ENCODE measurements at places on chromosomes 3 and 15.

- no peak for DNase-seq
Measured at GRCh38 chr3:2041931-2042330, 56.7 kb upstream of the CNTN4 start.

- DNase-seq, result no peak
Measured at GRCh38 chr3:16474216-16474615, 39.3 kb downstream of the RFTN1 start.

DNA sequence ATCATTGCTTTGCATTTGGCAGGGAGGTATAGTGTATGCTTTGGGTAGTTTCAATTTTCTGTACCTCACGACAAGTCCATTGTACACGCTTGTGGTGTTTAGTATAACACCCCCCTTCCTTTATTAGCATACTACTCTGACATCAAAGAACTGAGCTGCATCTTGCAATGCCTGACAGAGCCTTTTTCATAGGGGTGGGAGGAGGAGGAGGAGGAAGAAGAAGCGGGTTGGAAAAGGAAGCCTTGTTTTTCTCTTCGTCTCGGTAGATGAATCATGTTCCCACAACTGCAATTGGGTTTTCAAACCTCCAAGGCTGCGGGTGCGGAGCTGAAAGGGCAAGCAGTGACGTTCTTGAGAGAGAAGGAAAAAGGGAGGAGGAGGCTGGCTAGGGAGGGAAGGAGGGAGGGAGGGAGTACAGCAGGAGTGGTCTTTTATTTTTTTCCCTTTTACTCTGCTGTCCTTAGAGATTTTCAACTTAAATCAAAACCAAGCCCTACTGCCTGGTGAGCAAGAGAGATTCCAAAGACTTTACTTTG is 175.7 kb downstream of the KLHL25 start:
- peak; percentile 44 for DNase-seq

DNA sequence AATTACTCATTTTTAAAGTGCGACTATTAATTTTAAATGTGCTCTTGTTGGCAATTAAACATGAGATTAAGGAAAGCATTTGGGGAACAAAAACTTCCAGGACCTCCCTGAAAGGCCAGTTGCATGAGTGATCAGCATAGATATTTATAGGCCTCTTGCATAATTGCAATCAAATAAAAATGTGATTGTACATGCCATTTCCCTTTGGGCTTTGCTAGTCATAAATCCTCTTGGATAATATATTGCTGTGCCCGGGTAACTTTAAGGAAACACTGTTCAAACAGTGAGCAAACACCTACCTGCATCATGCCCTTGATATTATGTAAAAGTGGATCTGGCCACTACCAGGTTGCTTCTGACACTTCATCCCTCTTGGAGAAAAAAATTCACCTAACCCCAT is 239.1 kb downstream of the MCTP2 start:
- DNase-seq, result no peak

GRCh38 chr3:52609316-52609815 is 73.0 kb downstream of the UQCC5 start:
- DNase-seq, result no peak

- DNase-seq, result no peak
Measured at GRCh38 chr3:62187022-62187431, 186.3 kb downstream of the FEZF2 start.

DNA sequence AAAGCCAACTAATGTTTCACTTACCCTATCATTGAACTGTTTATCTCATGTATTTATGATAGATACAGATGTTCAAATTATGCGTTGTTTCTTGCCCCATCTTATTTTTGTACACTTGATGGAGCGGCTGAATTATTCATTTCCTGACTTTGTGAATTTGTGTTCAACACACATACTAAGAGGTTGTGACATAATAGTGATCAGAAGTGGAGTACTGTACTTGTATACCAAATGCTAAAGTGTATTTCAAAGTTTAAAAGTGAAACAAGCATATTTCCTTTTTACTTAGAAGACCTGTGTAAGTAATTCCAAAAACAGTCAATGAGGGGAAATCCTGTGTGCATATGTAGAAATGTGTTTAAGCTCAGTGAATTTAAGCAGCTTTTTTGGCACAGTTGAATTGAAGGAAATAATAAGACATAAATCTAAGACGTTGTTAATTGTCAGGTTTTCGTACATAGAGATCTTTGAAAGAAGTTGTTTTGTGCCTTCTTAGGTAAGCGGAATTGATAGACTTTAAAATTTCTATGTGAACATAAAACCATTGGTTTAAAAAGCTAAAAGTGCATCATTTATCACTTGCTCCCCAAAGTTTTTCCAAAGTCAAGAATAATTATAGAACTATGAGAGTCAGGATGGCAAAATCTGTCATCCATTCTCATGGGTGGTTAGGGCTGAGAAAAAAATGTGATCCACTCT is 1.9 kb downstream of the NFKBIZ start:
- no peak for DNase-seq

GRCh38 chr3:126955004-126955790 is 27.7 kb upstream of the PLXNA1 start:
- peak; percentile 64 for DNase-seq

DNA sequence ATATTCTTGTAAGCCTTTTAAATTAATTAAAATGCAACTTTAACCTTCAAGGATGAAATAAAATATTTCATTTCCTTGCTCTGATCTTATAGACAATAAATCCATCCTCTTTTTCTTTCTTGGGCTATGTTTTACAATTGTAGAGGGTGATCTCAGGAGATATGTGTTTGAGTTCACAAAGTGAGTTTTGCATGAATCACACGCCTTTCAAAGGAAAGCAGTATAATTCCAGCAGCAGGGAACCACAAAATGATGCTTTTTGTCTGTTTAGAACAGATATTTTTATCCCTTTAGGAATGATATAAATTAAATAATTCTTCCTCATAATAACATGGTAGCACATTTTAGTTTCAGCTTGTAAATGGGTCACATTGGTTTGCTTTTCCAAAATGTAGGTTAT is 191.2 kb downstream of the SEMA6D start:
- no peak for DNase-seq

DNA sequence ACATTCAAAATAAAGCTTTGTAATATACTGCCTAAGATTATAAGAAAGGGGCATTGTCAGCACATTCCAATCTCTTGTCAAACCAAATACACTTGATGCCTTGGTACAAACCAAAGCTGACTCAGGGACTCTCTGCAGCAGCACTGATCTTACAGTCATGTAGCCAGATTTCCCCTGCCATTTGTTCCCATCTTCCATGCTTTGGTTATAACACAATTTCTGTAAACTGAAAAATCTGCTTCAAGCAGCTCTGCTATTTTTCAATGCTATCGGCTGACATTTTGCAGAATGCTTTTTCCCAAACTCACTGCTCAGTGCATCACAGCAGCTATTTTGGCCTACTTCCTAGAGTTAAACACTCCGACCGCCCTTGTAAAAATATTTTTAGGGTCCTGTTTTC is 18.2 kb downstream of the PLOD2 start:
- no peak for DNase-seq

DNA sequence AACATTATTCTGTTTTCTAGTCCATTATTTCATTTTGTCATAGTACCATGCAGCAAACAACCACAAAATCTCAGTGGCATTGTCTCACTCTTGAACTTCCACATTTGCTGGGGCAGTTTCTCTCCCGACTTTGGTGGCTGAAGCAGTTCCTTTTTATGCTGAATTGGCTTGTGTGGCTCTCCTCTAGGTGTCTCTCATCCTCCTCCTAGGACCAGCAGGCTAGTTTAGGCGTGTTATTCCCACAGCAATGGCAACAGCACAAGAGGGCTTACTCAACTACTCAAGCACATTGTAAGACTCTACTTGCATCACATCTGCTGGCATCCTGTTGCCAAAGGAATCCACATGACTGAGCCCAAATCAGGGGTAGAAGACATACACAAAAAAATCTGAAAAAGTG is 201.8 kb upstream of the KCNH8 start:
- no peak for DNase-seq

- DNase-seq, result no peak
Measured at GRCh38 chr3:151156618-151157216, 46.3 kb downstream of the GPR171 start.

DNA sequence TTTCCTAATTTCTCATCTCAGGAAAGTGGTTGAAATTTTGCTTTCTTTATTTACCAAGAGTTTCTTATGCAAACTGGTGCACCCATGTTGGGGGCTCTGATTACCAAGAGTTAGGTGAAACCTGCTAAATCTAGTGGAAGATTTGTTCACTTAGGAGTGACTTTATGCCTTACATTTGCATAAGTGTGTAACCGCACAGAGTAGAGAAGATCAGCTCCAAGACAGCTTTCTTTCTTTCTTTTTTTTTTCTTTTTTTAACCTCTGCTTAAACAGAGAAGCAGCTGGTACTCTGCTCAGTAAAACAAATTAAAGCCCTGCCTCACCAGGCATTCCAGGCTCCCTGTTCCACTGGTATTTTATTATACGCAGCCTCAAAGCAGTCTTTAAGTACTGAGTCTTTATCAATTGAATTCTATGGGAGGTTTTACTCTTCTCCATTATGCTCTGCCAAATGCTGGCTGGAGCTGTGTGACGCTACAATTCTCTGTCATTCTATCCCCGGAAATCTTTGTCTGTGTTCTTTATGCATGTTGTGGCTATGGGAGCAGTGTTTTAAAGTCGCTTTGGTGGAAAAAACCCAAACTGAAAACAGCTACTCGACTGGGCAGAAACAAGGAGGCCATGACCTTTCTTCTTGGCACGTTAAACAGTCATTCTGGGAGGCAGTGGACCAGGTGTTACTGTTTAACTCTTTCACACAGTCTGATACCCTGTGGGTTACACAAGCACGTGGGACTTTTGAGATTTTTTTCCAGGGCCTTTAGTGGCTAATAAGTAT is 55.2 kb upstream of the GBE1 start:
- no peak for DNase-seq

DNA sequence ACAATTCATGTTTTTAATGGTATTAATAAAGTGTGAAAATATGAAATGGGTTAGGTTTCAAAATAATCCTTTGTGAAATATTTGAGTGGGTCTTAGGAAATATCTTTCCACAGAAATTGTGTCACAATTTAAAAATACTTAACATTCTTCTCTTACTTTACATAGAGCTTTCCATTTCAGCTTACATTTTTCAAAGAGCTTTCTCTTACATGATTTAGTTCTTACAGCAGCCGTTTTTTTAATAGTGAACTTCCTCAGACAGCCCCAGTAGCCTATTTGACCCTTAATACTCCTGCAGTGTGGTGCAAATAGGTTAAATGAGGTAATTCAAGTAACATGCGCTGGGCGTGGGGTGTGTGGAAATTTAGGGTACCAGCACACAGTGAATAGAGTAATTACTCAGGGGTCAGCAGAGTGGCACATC is 21.8 kb downstream of the P2RY12 start:
- peak; percentile 17 for DNase-seq

DNA sequence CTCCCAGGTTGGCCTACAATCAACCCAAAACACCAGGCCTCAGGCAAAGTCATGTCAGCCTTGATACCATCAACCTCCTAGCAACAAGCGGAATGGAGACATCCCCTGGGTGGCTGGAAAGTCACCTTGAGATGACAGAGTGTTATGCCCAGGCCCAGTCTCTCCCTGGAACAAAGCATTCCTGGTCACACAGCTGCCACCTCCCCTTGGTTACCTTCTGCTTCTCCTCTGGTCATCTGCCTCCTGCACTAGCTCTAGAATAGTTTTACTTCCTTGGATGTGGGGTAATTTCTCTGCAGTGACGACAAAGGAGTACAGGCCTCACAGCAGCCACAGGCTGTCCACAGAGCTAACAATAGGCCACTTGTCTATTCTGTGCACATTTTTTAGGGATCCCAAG is 114.9 kb downstream of the RFTN1 start:
- DNase-seq, result no peak

GRCh38 chr3:46812237-46812791 is 50.9 kb downstream of the MYL3 start:
- peak; percentile 69 for DNase-seq

GRCh38 chr3:197001972-197002700 is 27.5 kb downstream of the MELTF start:
- no peak for DNase-seq

DNA sequence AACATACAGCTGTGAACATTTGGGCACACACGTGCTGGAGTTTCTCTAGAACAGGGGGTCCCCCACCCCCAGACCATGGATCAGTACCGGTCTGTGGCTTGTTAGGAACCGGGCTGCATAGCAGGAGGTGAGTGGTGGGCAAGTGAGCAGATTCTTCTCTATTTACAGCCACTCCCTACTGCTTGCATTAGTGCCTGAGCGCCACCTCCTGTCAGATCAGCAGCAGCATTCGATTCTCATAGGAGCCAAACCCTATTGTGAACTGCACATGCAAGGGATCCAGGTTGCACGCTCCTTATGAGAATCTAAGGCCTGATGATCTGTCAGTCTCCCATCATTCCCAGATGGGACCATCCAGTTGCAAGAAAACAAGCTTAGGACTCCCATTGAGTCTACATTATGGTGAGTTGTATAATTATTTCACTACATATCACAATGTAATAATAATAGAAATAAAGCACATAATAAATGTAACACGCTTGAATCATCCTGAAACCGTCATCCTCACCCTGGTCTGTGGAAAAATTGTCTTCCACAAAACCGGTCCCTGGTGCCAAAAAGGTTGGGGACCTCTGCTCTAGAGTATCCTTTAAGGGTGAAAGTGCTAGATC is 25.8 kb downstream of the CHRM5 start:
- no peak for DNase-seq

All from CD4-positive, alpha-beta T cell treated with Interleukin-15 for 1 hour (primary cell).